ENCODE measurements at places on chromosomes 5 and 9.

- no peak for DNase-seq
Observed at GRCh38 chr5:139707445-139708003, 59.4 kb downstream of the CXXC5 start.

GRCh38 chr5:14388741-14389140 lies 192.9 kb upstream of the OTULINL start:
- DNase-seq = no peak

DNA sequence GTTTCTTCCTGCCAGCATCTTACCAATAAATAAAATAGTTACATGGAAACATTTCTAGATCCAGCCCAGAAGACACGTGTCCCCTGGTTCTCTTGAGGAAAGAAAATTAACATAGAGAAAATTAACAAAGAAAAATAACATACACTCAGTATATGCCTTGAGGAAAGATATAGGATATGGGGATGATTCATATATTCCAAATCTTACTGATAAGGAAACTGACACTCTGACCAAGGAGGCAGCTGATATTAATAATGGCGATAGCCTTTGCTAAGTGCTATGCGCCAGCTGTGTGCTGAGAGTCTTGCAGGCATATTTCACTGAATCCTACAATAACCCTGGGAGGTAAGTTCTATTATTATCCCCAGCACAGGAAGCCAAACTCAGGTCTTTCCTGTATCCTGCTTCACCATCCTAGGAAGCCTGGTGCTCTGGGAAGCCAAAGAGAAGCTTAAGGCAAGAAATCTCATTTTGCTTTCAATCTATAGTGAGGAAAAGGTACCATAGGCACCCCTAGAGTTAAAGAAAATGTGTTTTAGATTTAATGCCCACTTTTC lies 302.7 kb upstream of the NREP start:
- no peak for DNase-seq

DNA sequence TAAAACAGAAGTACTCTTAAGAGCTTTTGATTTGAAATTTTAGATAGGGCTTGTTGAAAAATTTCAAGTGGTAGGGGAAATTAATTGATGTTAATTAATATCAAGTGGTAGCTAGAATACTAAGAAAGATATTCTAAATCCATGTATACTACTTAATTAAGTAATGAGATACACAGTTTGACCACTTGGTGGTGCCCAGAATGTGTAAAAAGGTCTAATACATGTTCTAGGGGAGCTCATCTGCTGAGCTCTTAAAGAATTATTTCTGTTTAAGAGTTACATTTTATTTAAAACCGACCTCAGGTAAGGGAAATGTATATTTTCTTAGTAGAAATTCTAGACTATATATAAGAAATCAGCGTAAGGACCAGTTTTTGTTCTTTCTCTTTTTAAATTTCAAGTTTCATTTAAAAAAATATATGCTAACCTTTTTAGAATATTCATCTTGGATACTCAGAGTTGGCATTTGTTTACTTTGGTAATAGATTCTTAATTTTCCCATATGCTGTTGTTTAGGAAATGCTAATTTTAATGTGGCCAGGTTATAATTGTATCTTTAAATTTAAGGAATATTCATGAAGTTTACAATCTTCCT lies 61.5 kb downstream of the LNPEP start:
- DNase-seq = peak; percentile 17

- DNase-seq = no peak
Observed at GRCh38 chr9:18688581-18689565, 214.9 kb downstream of the ADAMTSL1 start.

DNA sequence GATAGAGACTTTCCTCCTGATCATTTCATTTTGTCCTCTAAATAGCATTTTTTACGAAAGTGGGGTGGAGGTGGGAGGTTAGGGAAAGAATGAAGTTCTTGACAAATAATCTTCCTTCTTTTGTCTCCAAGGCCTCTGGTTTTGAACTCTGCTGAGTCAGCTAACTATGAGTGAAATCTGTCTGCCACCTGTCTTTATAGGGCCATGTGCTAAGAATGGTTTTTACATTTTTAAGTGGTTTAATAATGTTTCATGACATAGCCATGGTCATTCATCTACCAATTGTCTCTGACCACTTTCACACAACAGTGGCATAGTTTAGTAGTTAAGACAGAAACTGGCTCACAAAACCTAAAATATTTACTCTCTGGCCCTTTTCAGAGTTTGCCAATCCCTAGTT lies 7.6 kb downstream of the MAN2A1 start:
- DNase-seq = no peak

GRCh38 chr9:31601666-31602065 lies 782.8 kb upstream of the ACO1 start:
- no peak for DNase-seq

DNA sequence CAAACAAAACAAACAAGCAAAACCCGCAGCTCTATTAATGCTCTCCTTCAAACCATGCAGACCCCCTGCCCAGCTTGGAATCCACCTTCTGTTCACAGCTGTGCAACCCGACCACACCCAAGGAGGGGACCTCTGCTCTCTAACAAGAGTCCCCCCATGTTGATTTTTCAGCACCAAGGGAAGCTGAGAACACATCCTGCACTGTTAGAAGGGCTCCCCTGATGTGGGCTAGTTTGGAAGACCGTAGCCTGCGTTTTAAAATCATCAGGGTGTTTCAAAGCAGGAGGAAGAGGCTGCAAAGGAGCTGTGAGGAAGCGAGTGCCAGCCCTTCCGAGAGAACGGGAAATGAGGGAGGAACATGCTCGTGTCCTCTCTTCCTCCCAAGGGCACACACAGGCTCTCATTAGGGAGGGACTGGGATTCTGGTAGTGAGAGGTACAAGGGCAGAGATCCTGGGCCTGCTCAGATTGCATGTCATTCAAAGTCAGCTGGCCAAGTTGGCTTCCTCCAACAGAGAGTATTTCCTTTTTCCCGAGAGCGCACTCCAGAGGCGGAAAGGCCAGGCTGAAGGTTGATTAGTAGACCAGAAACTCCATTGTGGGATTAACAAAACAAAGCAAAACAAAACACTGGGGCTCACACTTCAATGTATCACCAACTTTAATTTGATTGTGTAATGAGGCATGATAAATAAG lies 185.9 kb downstream of the SEMA6A start:
- no peak for DNase-seq

GRCh38 chr9:123099548-123099947 lies 66.1 kb downstream of the GPR21 start:
- no peak for DNase-seq

DNA sequence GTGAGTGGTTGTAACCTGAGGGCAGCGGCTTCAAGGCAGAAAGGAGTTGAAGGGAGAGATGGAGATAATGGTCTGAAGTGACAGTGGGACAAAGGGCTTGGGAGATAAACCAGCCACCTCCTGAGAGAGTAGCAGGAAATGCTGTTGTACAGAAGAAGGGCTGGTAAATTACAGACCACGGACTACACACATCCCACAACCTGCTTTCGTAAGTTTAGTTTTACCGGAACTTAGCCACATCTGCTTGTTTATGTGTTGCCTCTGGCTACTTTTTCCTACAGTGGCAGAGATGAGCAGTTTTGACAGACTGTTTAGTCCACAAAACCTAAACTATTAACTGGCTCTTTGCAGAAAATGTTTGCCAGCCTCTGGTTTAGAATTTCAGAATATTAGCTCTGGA lies 269.5 kb downstream of the ARHGEF28 start:
- DNase-seq = no peak

GRCh38 chr5:105581988-105582690 lies 2019.5 kb upstream of the NUDT12 start:
- DNase-seq = no peak

- DNase-seq = no peak
Observed at GRCh38 chr9:88498880-88499279, 36.1 kb upstream of the NXNL2 start.

DNA sequence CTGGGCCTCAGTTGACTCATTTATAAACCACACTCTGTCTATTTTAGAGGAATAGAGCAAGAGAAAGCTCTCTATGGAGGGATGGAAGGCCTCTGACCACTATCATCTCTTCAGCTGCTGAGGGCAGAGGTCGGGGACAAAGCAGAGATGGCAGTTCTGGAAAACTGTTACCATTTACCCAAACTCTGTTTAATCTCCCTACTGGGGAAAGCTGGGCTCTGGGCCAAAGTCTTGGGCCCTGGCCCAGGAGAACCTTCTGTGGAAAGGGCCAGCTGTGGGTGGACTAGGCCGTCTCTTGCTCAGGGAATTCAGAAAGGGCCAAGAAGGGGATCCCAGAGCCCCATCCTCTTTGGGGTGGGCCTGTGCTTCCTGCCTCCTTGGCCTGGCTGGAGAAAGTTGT lies 100.0 kb downstream of the PSD2 start:
- no peak for DNase-seq

GRCh38 chr9:103713631-103714030 lies 380.5 kb upstream of the SMC2 start:
- DNase-seq = no peak

- no peak for DNase-seq
Observed at GRCh38 chr5:133723126-133723525, 110.8 kb upstream of the FSTL4 start.

GRCh38 chr5:163695830-163696578 lies 190.6 kb downstream of the MAT2B start:
- peak; percentile 6 for DNase-seq

- DNase-seq = no peak
Observed at GRCh38 chr5:5739490-5739945, 317.0 kb downstream of the ICE1 start.

DNA sequence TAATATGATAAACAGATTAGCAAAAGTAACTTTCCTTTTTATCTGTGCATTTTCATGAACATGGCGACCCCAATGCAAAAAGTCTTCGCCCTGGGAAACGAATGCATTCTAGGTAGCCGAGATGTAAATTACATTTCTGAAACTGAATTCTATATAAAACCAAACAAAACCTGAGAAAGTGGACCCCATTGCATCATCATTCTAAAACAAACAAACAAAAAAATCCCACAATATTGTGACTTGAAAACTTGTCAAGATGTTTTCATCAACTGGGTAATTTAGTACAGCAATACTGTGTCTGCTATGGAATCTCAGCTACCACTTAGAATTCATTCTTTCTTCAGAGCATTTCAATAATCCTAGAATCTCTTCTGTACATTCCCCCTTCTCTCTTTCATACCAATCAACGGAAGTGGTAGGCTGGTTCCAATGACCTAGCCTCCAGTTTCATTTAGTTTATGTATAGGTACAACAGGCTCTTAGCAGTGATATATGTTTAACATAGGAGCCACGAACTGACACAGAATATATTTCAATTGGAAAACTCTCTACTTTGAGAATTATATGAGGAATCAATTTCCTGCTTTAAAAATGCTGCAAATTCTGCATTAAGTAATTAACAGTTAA lies 85.6 kb downstream of the FBXW11 start:
- peak; percentile 22 for DNase-seq

Data from GM13977 (cell line).